ENCODE measurements at places on chromosomes 16 and 17.
A peak's percentile ranks its signal among the peaks of the same experiment; 100 is the strongest.

DNA sequence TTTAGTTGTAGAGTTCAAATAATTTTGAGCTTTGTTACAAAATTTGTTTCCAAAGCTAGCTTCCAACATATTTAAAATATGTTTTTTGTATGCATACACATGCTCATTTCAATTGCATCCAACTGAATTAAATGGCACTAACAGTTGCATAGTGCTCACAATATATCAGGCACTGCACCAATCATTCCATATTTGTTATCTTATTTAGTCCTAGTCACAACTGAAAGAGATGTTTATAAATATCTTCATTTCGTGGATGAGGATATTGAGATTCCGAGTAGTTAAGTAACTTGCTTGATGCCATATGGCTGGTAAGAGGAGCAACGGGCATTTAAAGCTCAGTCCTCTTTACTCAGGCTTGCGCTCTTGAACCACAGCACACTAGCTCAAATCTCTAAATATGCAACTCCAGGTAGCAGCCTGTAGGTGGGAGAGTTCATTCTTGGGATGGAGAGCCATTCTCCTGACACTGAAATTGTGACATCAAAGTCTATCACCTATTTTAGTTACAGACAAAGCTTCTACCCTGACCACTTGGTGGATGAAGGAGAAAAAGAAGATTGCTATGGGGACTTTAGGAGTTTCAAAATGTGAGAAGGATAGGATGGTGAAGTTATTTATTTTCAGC, 118.0 kb upstream of the CA10 start:
- DNase-seq, result no peak

DNA sequence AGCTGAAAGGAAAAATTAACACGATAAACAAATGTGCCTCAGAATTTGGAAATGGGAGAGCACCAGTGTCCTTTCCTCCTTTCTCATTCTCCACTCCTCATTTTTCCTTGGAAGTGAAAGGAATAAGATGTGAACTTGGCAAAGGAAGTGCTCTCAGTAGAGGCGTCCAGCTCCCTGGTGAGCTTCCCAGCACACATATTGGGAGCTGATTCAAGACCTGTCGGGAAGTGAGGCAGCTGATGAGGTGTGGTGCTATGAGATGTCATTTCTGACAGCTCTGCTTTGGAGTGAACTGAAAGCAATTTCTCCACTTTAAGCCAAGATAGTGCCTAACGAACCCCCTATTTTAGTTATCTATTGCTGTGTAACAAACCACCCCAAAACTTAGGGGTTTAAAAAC, 238.5 kb upstream of the IRX3 start:
- DNase-seq, result no peak

- no peak for DNase-seq
Observed at GRCh38 chr17:29883497-29883896, 46.5 kb downstream of the SSH2 start.

DNA sequence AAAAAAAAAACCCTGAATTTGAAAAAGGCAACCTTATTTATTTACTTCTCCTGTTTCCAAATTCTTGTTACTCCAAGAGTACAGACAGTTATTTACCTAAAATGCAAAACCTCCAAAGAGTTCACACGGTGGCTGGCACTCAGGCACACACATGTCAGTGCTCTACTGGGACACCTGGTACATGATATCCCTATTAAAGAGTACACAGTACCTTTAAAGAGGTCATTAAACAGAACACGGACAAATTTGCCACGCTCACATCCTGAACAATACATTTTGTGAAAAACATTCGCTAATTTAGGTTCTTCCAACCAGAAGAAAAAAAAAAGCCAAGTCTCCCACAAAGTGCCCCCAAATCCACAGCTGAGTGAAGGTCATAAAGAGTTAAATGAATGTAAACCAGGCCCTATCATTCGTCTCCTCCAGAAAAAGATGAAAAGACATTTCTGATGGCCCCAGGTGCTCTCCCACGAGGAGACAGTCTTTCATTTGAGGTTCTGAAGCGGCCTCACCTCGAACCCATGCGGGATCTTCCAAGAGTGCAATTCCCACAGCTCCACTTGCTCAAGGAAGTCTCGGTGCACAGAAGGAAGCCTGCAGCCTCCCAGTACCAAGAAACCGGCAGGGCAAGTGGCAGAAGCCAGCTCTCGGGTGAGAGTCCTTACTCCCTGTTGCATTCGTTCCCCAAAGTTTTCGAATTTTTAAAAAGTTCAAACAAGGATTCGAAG, 993 bp downstream of the ERN1 start:
- peak; percentile 21 for DNase-seq

DNA sequence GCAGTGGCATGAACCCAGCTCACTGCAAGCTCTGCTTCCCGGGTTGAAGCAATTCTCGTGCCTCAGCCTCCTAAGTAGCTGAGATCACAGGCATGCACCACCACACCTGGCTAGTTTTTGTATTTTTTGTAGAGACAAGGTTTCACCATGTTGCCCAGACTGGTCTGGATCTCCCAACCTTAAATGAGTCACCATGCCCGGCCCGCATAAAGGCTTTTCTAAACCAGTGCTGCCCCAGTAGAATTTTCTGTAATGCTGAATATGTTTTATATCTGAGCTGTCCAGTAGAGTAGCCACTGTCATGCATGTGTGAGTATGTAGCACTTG, 36.9 kb upstream of the WSB1 start:
- DNase-seq, result no peak

- DNase-seq, result no peak
Observed at GRCh38 chr16:67302076-67302475, 22.7 kb downstream of the PLEKHG4 start.

DNA sequence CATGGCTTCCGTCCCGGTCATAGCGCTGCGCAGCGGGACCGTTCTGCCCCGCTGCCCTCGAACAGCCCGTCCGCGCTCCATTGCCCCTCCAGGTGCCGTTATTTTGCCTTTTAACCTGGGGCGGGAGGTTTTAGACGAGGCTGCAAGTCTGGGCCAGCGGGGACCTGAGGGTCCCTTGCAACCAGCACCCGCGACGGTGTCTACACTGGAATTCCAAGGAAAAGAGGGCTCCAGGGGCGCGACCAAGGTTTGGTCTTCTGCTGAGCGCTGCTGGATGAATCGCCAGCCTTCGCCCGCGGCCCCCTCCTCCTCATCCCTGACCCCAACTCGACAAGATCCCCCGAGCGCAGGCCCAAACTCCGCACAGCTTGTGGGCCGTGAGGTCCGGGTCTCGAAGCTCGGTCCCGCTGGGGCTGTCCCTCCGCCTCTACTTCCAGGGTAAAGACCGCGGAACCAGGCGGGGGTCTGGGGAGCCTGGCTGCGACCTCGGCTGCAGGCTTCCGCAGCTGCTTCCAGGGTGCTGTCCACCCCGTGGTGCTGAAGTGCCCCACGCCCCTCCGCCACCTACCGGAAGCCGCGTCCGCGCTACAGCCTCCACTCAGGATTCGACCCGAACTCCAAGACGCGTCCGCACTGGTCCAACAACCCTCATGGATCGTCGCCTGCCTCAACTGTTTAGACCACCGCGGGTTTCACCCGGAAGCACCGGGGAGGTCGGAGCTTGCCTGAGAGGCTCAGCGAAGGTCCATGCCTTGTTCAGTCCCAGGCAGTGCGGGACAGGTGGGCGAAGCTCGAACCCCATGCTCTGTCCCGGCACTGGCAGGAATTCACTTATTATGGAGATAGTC, 10.1 kb upstream of the CA4 start:
- peak; percentile 63 for DNase-seq

- DNase-seq, result no peak
Observed at GRCh38 chr17:77744066-77744988, 214.2 kb upstream of the TNRC6C start.

DNA sequence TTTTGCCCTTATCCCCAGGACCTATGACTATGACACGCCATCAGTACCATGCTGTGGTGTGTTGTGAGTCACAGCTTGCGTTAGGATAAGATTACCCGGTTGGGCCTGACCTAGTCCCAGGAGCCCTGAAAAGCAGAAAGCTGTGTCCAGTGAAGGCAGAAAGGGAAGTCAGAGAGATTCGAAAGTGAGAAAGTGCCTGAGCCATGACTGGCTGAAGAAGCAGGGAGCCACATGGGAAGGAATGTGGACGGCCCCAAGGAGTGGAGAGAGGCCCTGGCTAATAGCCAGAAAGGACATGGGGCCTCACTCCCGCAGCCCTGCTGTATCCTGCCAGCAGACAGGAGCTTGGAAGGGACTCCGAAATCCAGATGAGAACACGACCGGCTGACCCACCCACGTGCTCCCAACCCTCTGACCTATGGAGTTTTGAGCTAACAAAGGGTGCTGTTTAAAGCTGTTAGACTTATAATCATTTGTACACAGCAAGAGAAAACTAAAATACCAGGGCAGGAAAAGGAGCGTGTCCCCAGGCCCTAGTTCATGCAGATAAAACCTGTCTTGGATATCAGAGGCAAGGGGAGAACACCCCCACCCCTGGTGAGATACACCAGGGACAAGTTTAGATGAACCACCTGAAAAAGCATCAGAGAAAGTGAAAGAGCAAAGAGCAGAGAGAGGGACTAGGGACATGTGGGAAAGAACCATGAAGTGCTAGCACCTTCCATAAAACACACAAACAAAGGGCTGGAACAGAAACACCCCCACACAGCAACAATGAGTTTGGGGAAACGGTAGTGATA, 115.3 kb downstream of the SLC39A11 start:
- DNase-seq, result no peak

GRCh38 chr17:35084987-35085386, 21.5 kb upstream of the RFFL start:
- peak; percentile 31 for DNase-seq

GRCh38 chr17:79299349-79299748, 224.7 kb downstream of the ENGASE start:
- no peak for DNase-seq

GRCh38 chr17:7842380-7843256, 8.6 kb downstream of the KDM6B start:
- peak; percentile 98 for DNase-seq

DNA sequence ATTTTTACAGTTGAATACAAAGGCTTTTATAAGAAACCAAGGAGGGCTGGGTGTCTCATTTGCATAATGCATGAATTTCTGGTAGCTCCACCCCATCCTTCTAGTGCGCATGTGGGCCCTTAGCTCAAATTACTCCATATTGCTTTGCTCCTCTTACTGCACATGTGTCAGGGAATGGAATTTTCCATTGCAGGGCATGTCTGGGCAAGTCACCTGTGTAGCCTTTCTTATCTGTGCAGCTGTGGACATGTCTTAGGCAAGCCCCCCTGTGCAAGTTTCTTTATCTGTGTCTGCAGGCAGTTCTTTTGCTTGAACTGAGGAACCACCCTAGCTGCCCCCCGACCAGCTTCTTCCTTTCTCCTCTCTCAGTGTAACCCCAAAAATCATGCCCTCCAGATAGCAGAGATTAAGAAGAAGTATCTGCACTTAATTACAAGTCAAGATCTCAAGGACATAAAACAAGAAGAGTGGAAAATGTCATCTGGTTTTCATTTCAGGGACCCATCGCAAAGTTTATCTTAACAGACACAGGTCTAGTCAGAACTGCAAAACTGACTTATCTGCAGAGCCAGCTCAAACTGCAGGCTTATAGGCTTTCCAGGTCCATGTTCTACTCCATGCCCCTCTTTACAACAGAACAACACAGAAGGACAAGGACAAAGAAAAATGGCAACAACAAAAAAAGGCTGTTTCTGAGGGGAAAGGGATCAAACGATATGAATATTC, 137.9 kb upstream of the HS3ST4 start:
- no peak for DNase-seq

- no peak for DNase-seq
Observed at GRCh38 chr16:81106826-81107503, 10.8 kb upstream of the GCSH start.

- no peak for DNase-seq
Observed at GRCh38 chr17:70013911-70014310, 61.1 kb upstream of the KCNJ16 start.

GRCh38 chr17:67588326-67588725, 129.4 kb upstream of the NOL11 start:
- DNase-seq, result no peak

DNA sequence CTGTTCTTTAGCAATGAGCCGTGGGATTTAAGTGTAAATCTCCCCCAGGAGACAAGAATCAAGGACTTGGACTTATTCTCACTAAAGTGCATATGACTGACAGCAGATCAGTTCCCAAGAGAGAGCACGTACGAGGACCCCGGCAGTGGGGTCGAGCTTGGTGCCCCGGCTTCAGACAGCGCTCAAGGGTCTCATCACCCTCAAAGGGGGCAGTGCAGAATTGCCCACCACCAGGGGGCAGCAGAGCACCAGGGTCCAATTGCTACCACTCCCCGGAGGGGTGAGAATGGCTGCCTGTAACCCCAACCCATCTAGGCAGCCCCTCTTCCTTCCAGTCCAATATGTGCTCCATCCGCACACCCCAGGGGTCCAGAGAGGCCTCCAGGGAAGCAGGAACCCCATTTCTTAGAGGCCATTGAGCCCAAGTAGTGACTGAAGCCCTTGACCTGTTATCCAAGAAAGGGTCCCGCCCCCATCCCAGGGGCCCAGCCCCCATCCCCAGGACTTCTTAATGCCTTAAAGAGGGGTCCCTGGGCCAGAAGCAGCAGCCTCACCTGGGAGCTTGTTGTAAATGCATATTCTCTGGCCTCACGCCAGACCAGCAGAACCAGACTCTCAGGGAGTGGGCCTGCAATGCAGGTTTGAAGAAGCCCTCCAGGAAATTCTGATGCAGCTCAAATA, 86.1 kb downstream of the ZDHHC7 start:
- DNase-seq, result peak; percentile 75

GRCh38 chr17:45998987-45999899, at the start of gene STH:
Gene STH, plus strand, starts transcription at chr17:45999250. Its CDS starts 30 bp downstream, at chr17:45999280.
- DNase-seq, result no peak

DNA sequence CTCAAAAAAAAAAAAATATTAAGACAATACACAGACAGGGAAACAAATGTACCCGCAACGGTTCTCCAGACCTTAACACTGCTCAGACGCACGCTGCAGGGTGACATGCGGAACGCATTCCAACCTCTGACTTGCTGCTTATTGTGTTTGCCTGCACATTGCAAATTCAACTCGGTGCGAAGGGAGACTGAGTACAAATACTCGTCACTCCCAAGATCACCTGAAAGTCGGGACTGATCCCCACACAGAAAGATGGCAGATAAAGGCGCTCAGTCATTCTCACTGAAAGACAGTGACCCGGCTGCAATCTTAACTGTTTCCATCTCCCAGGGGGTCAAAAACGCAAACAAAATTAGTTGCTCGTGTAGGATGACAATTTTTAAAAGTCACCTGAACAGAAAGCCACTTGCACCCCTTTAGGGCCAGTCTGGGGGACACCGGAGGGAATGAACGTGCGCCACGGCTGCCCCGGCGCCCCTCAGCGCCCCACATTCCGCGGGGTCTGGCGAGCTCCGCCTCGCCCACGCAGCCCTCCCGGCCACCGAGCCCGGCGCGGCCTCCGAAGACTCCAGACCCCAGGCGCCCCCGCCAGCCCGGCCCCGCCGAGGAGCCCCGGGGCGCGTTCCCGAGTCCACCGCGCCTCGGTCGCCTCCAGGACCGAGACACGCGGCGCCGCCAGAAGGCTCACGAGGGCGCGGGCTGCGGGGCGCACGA, 589 bp downstream of the CLCN7 start:
- no peak for DNase-seq

- DNase-seq, result no peak
Observed at GRCh38 chr16:54288030-54288834, 1.6 kb upstream of the IRX3 start.

- DNase-seq, result no peak
Observed at GRCh38 chr16:51289336-51289735, 138.3 kb upstream of the SALL1 start.

- DNase-seq, result no peak
Observed at GRCh38 chr16:3158026-3158509, 23.2 kb downstream of the ZNF213 start.
